Activated CD4-positive, alpha-beta T cell treated with anti-CD3 and anti-CD28 coated beads, Interleukin-2, amount 50 U/mL, for 1 hour (primary cell): ENCODE measurements at places on chromosomes 7 and 10.
A peak's percentile ranks its signal among the peaks of the same experiment; 100 is the strongest.

GRCh38 chr7:27560706-27561235 is 101.9 kb downstream of the HIBADH start:
- DNase-seq = no peak

- DNase-seq = no peak
Measured at GRCh38 chr7:100873599-100874299, 1.2 kb upstream of the SRRT start.

- DNase-seq = no peak
Measured at GRCh38 chr10:77926566-77927401, at the start of gene DLG5. DLG5 (minus strand) TSS chr10:77926755; CDS start chr10:77926520, 235 bp downstream.

DNA sequence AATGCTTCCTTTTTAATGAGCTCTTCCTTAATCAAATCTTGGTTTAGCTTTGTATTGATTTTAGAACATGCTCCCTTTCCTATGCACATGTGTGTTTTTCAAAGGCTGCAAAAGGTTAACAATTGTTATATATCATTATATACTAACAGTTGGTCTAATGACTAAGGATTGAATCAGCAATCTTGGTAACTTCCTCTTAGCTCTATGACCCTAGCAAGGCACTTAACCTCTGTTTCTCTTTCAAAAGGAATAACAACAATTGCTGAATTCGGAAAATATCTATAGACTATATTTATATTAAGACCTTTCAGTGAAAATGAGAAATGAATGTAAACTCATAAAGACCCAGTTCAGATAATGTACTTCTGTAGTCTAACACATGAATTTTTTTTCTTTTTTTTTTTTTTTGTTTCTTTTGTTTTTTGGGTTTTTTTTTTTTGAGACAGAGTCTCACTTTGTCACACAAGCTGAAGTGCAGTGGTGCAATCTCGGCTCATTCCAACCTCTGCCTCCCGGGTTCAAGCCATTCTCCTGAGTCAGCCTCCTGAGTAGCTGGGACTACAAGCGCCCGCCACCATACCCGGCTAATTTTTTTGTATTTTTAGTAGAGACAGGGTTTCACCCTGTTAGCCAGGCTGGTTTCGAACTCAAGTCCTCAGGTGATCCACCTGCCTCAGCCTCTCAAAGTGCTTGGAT is 48.8 kb downstream of the HOXA1 start:
- DNase-seq = no peak

- DNase-seq = no peak
Measured at GRCh38 chr7:125847692-125848091, 918.1 kb upstream of the POT1 start.

- DNase-seq = no peak
Measured at GRCh38 chr7:148830897-148831692, 53.0 kb downstream of the EZH2 start.

DNA sequence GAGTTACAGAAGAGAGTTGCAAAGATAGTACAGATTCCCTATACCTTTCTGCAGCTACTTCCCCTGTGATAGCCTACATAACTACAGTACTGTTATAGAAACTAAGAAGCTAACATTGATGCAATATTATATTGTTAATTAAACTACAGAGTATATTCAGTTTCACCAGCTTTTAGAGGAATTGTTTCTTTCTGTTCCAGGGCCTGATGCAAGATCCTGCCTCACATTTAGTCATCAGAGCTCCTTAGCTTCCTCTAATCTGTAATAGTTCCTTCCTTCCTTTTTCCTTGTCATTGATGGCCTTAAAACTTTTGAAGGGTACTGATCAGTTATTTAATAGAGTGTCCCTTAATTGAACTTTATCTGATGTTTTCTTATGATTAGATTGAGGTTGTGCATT is 56.8 kb downstream of the SDHAF3 start:
- no peak for DNase-seq

DNA sequence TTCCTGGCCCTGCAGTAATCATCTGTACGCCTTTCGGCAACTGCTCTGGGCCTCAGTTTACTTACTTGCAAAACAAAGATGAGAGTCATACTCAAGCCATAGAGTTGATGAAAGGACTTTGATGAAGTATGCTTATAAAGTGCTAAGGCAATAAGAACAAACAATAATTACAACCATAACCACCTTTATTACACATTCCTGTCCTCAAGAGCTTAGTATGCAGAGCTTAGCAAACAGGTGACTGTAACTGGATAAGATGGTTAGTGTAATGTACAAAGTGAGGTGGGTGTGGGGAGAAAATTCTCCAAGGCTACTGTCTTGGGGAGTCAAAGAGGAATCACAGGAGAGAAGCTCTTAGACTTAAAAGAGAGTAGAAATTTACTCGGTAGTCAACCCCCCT is 117.0 kb upstream of the AFAP1L2 start:
- no peak for DNase-seq

- DNase-seq = no peak
Measured at GRCh38 chr10:129846991-129847391, 117.1 kb downstream of the EBF3 start.

DNA sequence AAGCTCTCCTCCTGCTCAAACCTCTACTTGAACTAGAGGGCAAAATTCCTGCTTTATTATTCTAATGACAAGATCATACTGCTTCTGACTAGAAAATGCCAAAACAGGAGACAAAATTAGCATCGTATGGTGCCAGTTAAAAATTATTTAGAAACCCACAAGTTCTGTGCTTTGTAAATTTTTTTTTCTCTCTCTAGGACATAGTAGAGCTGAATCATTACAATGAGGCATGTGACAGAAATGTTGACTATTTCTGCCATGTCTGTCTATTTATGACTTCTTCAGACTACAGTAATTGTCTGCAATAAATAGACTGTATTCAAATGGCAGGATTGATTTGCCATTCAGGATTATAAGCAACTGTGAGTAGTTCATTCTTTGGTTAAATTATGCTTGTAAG is 335.8 kb downstream of the PRPF18 start:
- no peak for DNase-seq

- DNase-seq = no peak
Measured at GRCh38 chr7:136956232-136956631, 87.8 kb downstream of the CHRM2 start.

DNA sequence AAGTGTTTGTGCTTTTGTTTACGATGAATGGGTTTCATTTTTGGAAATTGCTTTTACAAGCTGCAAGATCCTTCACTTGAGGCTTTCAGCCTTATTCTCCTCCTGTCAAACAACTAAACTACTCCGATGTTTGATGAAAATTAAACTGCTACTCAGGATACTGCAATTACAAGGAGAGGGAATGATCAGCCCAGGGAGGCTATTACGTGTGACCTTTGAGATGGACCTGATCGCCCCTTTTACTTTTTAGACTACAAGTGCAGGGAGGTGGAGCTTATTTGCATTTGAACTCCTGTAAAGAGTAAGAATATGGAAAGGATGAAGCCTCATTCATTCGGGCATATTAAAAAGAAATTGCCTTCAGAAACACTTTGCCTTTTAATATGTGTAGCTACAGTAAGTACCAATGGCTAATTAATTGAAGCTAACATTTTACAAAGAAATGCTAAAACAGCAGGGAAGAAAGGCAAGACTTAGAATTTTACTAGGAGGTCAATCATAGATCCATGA is 219.1 kb downstream of the PHTF2 start:
- DNase-seq = no peak

DNA sequence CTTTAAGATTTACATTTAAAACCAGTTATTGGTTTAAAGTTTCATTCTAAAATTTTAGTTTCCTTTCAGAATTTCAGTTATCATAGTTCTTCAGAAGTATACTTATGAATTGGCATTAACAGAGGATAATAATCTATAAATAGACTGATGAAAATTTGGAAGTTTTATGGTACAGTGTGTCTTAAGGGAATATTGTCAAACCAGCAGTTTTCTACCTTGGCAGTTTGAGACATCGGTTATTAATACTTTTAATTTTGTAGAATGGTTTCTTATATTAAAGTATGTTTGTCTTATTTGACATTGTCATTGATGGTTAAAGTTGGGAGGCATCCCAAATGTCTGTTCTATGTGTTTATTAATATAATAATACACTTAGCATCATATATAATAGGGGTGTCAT is 2.0 kb downstream of the AHR start:
- no peak for DNase-seq

- no peak for DNase-seq
Measured at GRCh38 chr10:89668386-89669071, 23.5 kb upstream of the PANK1 start.

DNA sequence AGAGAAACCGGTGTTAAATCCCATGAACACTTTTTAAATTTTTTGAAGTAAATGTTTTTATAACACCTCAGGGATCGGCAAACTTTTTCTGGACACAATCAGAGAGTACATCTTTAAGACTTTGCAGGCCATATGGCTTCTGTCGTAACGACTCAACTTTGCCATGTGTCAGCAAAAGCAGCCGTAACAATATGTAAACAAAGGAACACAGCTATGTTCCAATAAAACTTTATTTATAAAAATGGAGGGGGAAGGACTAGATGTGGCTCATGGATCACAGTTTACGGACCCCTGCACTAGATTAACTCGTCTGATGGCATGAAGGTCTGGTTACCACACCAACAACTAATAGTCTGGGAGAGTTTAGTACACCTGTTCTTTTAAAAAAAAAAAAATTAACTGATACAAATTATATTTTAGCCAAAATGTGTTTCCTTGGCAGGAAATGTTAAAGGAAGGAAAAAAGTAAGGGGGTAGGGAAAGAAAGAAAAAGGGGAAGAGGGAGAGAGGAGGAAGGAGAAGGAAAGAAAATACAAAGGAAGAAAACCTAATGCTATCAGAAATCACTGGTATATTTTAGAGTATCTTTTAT is 50.2 kb downstream of the ABI1 start:
- no peak for DNase-seq

DNA sequence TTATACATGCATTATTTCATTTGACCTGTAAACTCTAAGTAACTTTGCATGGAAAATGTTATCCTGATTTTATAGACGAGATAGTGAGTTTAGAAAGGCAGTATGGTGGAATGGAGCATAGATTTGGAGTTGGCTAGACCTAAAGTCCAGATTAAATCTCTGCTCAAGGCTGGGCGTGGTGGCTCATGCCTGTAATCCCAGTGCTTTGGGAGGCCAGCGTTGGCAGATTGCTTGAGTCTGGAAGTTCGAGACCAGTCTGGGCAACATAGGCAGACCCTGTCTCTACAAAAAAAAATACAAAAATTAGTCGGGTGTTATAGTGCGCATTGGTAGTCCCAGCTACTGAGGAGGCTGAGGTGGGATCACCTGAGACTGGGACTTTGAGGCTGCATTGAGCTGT is 9.4 kb downstream of the PTEN start:
- DNase-seq = no peak

DNA sequence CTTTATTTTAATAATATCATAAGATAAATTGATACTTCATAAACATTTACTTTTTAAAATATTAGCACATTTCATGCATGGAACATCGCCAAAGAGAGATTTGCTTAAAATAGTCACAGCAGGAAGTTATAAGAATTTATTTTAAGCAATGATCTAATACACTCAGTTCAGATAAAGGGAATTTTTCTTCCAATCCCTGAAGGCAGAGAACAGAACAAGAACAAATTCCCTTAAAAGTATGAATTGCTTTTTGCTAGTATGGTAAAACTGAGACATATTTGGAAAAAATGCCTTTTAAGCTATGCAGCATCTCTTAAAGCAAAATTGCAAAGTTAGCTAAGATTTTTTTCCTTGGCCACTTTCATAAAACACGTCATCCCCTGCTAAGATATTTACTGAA is 91.0 kb downstream of the SEMA3D start:
- DNase-seq = no peak

GRCh38 chr10:112363696-112364688 is 9.9 kb upstream of the ACSL5 start:
- DNase-seq = no peak

DNA sequence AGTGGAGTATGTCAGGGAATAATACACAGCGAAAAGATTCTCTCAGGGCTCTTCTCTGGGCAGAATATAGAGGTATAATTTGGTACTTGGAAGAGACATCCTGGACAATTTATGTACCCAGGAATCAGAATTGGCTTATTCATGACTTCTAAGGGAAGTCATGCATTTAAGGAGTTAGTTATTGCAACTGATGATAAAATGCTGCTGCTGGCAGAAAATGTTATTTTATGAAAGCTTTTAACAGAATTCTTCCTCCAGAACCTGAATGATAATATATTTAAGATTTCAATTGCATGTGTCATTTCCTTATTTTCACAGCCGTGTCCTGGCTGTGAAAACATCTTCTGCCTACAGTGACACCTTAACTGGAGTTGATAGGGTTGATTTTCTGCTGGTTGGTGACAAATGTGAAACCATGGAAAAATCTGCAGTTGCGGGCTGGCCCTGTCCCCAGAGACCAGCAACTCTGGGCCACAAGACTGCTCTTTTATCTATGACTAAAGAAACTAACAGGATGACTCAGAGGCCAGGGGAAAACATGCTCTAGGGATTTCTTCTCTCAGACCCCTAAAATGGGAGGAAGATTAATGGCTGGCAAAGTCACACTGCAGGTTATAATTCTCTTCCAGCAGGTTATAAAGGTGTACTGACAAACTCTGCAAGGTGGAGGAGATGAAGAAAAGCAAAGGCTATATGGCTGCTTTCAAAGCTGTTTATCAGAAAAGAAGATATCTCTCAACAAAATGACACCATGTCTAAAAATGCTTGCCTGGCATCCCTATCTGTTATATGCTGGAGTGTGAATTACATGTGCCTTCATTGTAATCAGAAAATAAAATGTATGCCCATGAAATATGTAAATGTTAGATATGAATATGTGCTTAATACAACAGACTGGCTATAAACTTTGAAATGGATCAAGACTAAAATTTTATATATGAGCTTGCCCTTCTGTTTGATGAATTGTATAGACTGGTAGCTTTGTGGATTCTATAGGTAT is 12.1 kb upstream of the TRUB1 start:
- no peak for DNase-seq

- DNase-seq = no peak
Measured at GRCh38 chr10:533186-533585, 156.3 kb downstream of the DIP2C start.

- no peak for DNase-seq
Measured at GRCh38 chr10:9140373-9140772, 1085.9 kb downstream of the GATA3 start.

GRCh38 chr7:97179454-97180104 is 62.1 kb downstream of the SDHAF3 start:
- peak; percentile 24 for DNase-seq

DNA sequence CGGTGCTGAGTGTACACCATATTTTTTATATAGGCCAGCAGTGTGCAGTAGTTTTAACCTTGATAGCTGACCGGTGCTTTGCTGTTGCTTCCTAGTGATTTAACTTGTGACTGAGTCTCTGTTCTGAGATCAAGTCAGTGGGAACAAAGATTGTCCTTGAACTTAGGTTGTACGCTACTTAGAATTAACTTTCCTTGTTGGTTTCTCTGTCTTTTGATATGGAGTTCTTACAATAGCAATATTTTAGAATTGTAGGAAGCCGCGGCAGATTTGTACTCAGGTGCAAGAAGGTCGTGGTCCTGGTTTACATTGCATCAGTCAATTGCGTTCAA is 1.3 kb downstream of the DDX21 start:
- DNase-seq = no peak

GRCh38 chr10:63798599-63799498 is 277.6 kb downstream of the REEP3 start:
- no peak for DNase-seq

- DNase-seq = no peak
Measured at GRCh38 chr7:156380261-156380660, 260.3 kb upstream of the RNF32 start.
